CD4-positive, alpha-beta T cell treated with Interleukin-15 for 1 hour (primary cell): ENCODE measurements at places on chromosomes 2 and 18.

DNA sequence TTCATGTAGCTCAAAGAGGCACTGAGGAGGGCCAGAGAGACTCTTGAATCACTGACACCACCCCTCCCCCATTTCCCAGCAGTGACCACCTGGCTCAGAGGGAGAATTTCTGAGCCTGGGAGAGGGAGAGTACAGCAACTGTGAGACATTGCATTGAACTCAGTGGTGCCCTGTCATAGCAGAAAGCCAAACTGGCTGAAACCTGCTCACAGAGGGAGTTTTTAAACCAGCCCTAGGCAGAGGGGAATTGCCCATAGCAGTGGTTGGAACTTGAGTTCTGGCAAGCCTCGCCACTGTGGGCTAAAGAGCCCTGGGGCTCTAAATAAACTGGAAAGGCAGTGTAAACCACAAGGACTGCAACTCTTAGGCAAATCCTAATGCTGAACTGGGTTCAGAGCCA is 243.1 kb downstream of the ADCYAP1 start:
- no peak for DNase-seq

DNA sequence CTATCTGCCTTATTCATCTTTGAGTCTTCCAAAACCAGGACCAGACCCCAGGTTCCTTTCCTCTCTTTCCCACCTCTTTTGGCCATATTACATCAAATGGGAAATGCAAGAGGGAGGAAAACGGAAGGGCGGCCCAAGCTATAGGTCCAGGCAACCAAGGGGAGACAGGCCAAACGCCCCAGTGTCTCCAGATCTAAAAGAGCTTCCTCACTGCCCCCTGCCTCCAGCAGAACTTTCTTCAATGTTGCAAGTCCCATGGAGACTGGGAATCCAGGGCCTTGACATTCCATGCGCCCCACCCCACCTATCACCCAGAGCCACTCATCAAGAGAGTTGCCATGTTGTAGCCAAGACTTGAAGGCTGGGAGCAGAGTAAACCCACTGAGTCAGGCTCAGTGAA is 15.4 kb downstream of the TNS1 start:
- no peak for DNase-seq

GRCh38 chr2:20588918-20589871 is 61.7 kb downstream of the HS1BP3 start:
- peak; percentile 11 for DNase-seq

- DNase-seq, result no peak
Observed at GRCh38 chr2:171069286-171069956, 91.3 kb downstream of the TLK1 start.

- DNase-seq, result no peak
Observed at GRCh38 chr18:3148930-3149535, 70.7 kb downstream of the MYOM1 start.

GRCh38 chr2:179861416-179862067 is at the start of gene ZNF385B:
TSS of gene ZNF385B (minus strand) at chr2:179861612.
- DNase-seq, result no peak

DNA sequence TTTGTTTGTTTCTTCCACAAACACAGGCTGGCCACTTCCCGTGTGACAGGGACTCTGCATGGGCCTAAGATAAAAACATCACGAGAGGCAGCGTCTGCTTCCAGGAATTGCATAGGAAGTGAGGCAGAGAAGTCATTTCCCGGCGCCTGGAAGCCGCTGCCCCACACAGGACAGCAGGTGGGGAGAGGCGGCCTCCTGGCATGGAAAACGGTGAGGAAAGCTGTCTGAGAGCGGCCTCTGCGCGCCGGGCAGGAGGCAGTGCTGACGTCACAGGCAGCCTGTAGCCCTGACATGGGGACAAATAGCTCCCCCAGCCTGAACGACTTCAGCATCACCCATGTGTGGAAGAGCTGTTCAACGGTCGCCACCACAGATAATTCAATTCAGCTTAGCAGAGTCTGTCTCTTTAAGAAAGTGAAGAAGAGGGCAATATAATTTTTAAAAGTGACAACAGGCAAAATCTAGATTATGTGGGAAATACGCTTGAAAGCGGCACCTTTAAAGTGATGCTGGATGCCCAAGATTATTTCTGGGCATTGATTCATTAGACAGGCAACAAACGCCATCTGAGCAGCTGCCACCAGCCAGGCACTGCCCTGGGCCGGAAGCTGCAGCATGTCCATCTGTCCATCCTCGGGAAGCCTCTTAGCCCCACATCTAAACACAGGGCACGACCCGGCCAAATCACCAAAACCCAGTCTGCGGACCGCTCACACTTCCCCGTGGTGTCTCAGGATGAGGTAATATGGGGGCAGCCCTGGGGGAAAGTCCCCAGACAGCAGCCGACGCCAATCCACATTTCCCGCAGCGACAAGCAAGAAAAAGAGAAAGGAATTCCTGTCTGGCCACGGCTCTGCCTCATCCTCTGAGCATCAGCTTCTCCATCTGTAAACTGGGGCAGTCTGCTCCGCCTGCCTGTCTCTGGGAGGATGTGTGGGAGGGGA is 138.9 kb downstream of the PXDN start:
- no peak for DNase-seq

- DNase-seq, result no peak
Observed at GRCh38 chr18:68314403-68314802, 400.5 kb downstream of the TMX3 start.

DNA sequence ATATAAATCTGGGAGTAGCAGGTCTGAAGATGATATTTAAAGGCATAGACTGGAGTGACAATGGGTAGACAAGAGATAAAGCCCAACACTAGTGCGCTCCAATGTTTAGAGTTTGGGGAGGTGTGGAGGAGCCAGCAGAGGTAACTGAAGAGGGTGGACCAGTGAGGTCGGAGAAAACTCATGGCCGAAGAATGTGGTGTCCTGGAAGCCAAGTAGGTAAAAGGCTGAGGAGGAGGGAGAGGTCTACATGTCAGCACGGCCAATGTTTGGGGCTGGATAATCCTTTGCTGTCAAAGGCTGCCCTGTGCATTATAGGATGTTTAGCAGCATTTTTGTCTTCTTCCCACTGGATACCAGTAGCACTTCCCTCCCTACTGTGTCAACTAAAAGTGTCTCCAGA is 78.8 kb upstream of the KCNE4 start:
- DNase-seq, result no peak

DNA sequence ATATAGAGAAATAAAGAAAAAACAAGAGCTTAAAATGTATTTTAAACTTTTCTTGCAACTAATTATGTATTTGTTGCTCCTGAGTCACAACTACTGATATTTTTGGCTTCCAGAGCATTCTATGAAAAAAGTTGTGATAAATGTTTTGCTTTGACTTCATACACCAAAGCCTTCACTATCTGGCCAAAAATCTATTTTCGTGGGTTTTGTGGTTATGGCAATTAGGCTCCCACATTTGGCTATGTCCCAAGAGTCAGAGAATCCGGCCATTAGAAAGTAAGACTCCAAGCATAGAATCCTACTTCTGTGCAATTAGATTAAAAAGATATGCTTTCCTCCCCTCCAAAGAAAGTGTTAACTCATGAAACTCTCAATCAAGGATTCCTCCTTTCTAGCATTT is 1456.1 kb upstream of the ACVR2A start:
- DNase-seq, result no peak

DNA sequence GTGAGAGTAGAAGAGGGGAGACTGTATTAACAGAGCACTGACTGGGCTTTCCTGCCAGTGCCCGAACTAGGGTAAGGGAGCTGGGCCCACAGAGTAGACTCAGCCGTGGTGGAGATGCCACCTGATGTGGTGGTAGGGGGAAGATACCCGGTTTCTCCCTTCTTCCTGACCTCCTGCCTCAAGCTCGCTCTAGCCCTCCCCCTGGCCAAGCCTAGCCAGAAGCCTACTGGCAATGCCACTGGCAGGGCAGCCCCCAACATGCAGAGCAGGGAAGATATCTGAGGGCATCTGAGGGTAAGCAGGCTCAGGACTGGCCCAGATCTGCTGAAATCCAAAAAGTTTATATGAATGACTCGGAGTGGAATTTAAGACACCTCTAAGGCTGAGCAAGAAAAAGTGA is 162.6 kb upstream of the SMAD2 start:
- DNase-seq, result no peak

GRCh38 chr2:30326497-30326896 is 95.2 kb downstream of the LBH start:
- DNase-seq, result no peak

DNA sequence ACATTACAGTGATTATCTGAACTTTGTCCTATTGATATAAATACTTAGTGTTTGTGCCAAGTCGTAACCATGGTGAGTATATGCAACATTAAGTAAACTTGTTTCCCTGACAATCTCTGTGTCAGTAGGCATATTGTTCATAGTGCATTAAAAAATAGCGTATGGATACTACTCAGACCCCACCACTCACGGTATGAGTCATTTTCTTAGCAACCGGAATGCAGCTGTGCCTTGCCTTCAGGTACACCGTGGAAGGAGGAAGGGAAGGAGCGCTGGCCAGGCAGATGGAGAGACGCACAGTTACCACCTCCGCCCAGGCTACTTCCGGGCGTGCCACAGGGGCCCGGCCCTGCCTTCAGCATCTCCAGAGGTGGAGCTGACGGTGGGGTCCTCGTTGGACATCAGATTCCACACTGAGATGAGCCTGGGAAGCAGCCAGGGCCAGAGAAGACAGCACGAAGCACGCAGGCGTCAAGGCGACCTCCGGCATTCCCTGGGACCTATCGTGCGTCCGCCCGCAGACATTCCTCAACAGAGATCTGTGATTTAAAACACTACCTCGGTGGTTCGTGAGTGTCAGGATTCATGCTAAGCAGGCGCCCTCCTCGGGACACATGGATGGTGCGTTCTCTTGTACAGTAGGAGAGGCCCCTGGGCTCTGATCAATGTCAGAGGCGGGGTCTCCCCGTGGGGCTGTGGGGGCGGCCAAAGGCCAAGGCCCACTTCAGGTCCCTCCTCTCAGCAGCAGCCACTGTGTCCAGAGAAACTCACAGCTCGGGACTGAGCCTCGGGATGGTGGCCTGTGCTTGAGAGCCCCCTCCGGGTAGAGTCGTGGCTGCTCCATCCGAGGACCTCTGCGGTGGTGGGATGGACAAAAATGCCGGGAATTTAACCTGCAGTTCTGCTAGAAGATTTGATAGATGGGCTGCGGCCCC is 82.2 kb upstream of the HDAC4 start:
- no peak for DNase-seq

DNA sequence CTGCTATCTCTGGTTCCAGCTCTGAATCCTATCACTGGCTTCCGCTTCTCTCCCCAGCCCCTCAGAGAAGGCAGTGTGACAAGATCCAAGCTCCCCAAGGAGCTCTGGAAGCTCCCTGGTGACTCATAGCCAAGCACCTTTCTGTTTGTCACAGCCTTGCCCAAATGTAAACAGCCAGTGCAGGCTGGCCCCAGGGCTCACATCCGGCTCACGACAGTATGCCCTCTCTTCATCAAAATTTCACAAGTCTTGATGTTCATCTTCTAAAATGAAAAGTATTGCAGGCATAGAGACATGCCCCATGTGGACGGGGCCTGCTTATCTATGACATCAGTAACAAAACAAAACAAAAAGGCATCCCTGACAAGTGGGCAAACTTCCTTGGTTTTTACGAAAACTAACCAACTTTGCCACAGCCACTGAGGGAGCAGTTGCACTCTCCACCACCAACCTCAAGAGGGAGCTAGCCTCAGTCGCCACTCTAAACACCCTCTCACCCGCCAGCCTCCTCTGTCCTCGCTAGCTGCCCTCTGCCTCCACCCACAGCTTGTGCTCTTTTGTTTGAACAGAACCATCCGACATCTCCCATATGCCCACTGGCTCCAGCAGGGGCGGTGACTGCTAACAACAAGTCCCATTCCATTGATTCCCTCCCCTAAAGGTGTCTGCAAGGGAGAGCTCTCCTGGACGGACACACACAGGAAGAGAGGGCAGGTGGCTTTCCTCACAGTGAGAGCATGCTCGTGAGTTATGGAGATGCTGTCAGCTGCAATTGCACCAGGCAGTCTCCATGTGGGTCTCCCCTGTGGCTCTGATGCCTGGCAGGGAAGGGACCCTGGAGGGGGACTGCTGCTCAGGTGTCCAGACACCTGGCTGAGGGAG is 71.0 kb upstream of the DAPL1 start:
- no peak for DNase-seq

GRCh38 chr2:84302513-84303412 is 156.3 kb downstream of the SUCLG1 start:
- DNase-seq, result no peak

- peak; percentile 73 for DNase-seq
Observed at GRCh38 chr2:28716265-28716865, 35.3 kb upstream of the PPP1CB start.

GRCh38 chr2:28507796-28508764 is 12.2 kb downstream of the PLB1 start:
- DNase-seq, result peak; percentile 35

DNA sequence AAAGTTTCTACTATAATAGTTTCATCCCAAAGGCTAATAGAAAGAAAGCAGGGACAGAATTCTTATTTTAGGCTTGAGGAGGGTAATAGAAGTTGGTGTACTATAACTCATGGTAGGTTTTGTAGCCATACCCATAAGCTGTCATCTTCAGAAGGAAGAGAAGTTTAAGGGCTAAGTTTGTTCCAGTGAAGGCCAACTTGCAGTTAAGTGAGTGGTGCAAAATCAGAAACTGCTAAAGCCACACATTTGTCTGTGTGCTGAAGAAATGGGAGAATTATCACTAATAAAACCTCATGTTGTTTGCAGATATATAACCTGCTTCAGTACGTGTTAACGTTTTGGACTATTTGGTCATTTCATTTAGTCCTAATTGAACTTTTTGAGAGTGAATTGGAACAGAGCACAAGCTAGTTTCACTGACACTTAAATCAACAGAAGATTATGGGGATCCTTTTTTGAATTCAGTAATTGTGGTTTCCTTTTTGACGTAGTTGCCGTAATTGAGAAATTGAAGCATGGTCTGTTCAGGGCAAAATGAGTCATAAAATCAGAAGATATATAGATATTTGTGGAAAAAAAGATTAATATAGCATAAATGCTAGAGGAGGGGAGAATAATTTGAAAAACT is 69.1 kb downstream of the PHLPP1 start:
- no peak for DNase-seq

DNA sequence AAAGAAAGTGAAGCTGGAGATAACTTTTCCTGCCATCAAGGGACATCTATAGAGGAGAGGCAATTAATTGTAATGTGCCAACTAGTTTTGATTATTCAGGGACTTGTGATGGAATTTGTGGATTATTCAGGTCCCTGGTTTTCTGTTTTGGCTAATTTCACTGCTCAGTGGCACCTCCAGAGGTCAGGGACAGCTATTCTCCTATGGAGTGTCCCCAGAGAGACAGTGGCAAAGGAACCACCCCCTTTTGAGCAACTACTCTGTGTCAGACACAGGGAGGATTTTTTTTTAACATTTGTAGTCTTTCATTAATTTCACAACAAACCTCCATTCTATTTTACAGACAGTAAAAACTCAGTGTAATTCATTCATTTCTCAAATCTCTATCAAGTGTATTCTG is 206.0 kb upstream of the SPRED2 start:
- no peak for DNase-seq

- no peak for DNase-seq
Observed at GRCh38 chr2:104794441-104794840, 59.5 kb upstream of the POU3F3 start.

GRCh38 chr2:2102866-2103653 is 228.0 kb downstream of the MYT1L start:
- DNase-seq, result no peak
